ENCODE measurements at places on chromosomes 5 and 9.

GRCh38 chr5:1515311-1515920 lies 8.3 kb downstream of the LPCAT1 start:
- DNase-seq = no peak

DNA sequence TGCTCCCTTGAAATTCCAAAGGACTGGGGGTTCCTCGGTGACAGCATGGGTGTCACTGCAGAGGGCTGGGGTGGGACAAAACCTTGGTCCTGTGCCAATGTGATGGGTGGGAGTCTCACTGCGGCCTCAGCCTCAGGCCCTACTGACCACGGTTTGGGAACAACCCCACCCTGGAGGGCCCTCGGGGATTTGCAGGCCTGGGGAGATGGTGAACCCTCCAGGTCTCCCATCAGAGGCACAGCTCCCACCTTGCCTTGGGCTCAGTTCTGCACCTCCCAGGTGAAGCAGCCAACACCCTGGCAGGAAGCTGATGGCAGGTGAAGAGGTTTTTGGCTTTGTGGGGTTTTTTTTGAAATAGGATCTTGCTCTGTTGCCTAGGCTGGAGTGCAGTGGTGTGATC lies 286.8 kb downstream of the PBX3 start:
- DNase-seq = no peak

DNA sequence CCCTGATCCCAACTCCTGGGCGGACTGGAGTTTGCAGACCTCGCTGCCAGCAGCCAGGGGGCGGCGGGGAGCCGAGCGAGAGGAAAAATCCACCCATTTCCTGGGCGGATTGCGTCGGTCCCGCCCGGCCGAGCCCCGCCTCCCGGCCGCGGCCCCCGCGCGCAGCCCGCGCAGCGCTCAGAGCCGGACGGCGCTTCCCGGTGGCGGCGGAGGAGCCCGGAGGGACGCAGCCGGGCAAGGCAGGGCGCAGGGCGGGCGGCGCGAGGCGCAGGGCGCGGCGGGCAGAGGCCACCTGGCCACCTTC lies at the start of gene OLFM1:
Gene OLFM1, plus strand, starts transcription at position 180 of the 304 bp plus-strand sequence. CDS start 322 bp downstream, outside the sequence.
- DNase-seq = peak; percentile 13

GRCh38 chr9:137765536-137765935 lies 112.0 kb upstream of the CACNA1B start:
- DNase-seq = no peak

DNA sequence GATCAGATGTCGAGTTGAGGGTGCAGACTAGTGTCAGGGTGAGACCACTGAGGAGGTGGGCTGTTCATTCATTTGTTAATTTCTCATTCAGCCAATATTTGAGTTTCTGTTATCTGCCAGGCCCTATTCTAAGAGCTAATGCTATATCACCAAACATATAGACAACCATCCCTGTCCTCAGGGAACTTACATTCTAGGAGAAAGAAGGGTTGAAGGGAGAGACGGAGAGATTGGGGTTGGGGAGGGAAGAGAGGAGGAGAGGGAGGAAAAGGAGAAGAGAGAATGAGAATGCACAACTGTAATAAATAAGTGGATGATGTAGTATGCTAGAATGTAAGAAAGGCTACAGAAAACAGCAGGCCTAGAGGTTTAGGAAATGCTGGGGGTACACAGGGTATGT lies 129.9 kb upstream of the PITX1 start:
- no peak for DNase-seq

DNA sequence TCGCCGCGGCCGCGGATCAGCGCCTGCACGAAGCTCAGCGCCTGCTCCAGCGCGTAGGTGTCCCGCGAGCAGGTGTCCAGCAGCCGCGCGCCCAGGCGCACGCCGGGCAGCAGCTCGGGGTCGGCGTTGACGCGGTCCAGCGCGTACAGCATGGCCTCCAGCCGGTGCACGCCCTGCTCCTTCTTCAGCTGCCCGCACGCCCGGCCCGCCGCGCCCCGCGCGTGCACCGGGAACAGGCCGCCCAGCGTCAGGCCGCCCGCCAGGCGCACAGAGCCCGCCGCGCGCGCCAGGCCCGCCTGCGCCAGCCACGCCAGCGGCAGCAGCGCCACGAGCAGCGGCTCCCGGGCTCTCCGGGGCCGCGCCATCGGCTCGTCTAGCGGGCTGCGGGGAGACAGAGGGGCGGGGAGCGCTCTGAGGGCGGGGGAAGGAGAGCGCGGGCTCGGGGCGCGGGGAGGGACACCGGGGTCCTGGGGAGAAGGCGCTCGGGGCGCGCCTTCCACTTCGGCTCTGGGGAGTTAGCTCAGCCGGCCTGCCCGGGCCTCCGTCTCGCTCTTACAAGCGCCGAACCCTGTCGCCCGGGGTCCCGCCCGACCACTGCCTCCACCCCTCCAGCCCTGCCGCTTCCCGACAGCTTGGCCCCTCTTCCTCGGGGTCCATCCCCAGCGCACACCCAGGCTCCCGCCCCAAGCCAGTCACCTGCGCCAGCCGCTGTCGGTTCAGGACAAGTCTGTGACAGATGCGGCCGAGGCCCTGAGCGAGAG lies at the start of gene GRM6:
Gene GRM6, minus strand, starts transcription at position 741 of the 761 bp plus-strand sequence. Its CDS starts 376 bp downstream, at position 365.
- DNase-seq = no peak

- no peak for DNase-seq
Observed at GRCh38 chr5:74028976-74029375, 403.0 kb downstream of the ARHGEF28 start.

GRCh38 chr9:136275655-136276429 lies 28.1 kb downstream of the CCDC187 start:
- DNase-seq = no peak

DNA sequence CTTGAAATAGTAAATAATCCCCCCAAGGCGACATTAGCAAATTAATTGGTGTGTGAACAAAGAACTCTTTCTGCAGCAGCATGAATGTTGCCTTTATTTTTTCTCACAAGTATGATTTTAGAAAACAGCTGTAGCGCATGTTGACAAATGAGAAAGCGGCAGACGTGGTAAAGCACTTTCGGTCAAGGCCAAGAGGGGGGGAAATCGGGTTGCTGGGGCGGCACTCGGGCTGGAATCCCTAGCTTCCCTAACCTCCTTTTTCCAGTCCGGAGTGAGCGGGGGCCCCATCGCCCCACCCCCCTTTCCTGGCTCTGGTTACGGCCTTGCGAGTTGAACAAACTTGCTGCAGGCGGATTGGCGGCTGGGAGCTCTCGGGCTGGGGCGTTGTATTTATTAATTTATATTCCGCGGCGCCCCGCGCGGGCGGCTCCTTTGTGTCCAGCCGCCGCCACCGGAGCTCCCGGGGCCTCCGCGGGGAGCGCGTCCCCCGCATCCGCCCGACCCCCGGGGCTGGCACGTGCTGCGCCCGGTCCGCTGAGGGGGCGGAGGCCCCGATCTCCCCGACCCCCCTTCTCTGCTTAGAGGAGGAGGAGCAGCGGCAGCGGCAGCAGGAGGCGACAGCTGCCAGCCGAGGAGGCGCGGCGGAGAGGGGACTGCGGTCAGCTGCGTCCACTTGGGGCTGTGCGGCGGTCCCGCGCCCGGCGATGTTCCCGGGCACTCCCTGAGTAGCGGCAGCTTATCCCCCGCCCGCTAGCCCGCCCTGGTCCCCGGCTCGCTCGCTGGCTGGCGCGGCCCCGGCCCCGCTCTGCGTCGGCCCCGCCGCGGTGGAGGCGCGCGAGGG lies at the start of gene RHOBTB3:
Gene RHOBTB3, plus strand, starts transcription at position 607 of the 841 bp plus-strand sequence. CDS start 347 bp downstream, outside the sequence.
- DNase-seq = peak; percentile 66

- DNase-seq = no peak
Observed at GRCh38 chr5:43192558-43193180, 644 bp downstream of the NIM1K start.

DNA sequence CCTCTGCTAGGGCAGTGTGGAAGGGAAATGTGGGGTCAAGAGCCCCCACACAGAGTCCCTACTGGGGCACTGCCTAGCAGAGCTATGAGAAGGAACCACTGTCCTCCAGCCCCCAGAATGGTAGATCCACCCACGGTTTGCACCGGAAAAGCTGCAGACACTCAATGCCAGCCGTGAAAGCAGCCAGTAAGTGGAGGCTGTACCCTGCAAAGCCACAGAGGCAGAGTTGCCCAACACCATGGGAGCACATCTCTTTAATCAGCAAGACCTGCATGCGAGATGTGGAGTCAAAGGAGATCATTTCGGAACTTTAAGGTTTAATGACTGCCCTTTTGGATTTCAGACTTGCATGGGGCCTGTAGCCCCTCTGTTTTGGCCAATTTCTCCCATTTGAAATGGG lies 52.2 kb downstream of the GKAP1 start:
- no peak for DNase-seq

DNA sequence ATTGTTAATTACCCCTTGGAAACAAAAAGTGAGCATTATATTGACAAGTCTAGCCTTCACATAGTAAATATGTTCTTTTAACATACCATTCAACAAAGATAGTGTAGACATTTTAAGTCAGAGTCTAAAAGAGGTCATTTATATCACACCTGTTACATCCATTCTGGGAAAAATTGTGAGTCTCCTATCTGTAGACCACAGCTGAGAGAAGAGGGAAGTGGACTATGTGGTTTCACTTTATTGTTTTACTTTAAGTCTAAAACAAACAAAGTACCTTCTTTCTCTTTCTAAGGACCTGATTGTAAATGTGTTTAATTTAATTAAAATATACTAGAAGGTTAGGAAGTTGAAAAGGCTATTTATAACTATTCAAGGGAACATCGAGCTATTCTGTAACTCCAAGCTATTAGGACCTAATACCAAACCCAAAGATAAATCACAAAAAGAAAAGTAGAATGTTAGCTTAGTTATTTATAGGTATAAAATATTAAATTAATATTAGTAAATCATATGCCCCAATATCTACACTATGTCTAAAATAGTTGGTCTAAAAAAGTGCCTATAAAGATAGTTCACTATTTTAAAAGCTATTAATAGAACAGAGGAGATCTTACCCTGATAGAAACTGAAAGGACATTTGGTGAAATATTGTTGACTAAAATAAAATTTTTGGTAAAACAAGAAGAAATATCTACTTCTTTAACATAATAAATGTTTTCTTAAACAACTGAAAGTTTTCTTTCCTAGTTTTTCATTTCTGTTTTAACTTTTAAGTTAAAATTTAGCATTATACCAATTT lies 134.9 kb downstream of the TMEM167A start:
- no peak for DNase-seq

DNA sequence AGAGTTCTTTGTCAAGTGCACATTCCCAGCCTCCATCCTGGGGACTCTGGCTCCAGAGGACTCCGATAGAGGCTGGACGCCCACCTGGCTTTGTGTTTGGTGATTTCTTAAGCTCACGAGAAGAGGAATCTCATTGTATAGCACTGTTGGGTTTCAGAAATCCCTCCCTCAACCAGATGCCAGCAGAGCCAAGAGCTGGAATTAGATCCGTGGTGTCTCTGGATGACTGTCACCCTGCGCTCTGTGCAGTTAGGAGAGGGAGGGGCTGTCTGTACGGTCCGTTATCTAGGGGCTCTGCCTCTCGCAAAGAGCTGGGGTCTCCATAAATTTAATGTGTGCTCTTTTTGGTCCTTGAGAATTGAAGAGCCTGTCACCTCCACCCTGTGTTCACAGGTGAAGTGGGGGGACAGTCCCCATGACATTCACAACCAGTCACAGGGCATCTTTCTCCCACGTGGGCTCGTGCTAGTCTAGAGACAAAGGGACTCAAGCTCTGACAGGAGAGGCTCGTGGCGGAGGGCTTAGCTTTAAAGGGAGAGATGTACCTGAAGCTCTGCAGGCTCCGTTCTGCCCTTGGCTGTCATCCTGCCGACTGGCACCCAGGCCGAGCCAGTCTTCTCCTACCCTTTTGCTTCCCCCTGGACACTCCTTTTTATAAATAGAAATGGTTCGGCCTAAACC lies 41.4 kb downstream of the FAM78A start:
- DNase-seq = no peak

- DNase-seq = no peak
Observed at GRCh38 chr9:133864011-133864410, 125.9 kb upstream of the SARDH start.

- no peak for DNase-seq
Observed at GRCh38 chr9:23746317-23746716, 79.7 kb downstream of the ELAVL2 start.

GRCh38 chr9:19976226-19976625 lies 187.4 kb upstream of the SLC24A2 start:
- DNase-seq = no peak

DNA sequence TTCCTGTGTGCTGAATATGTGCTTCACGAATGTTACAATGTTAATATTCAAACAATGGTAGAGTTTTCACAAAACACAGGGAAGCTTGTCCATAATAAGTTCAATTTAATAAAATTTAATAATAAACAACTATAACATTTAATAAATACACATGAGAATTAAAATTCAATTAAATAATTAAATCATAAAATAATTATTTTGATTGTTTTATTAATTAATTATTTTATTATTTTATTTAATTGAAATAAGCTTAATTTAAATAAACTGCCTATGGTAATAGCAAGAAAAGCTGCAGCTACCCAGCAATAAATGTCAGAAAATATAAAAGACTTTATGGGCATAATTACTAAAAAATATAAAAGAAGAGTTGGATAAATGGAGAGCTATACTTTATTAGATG lies 149.0 kb upstream of the NFIB start:
- no peak for DNase-seq

GRCh38 chr9:132487351-132487791 lies 77.4 kb downstream of the CFAP77 start:
- no peak for DNase-seq

- no peak for DNase-seq
Observed at GRCh38 chr5:155605920-155606319, 592.4 kb downstream of the KIF4B start.

- no peak for DNase-seq
Observed at GRCh38 chr5:173699966-173700365, 83.5 kb upstream of the BOD1 start.

GRCh38 chr5:116992681-116993080 lies 418.1 kb upstream of the SEMA6A start:
- no peak for DNase-seq

- DNase-seq = no peak
Observed at GRCh38 chr5:38677636-38678035, 121.2 kb upstream of the LIFR start.

- DNase-seq = no peak
Observed at GRCh38 chr9:78062710-78063109, 31.1 kb upstream of the GNAQ start.

DNA sequence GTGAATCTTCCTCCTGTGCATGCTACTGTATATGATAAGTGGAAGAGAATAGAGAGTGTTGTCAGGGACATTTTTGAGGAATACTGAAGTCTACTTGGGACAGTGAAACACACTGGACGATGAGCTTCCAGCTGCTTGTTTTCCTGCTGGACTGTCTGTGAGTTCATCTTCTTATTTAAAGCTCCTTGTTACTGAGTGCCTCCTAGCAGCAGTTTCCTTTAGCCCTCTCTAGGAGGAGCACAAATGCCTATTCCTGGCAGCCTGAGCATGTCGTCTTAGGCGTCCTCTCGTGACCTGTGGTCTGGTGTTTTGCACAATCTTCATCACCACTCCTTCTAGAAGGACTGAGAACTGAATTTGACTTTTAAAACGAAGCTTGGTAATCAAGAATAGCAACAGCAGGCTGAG lies 43.8 kb downstream of the ANKRD33B start:
- no peak for DNase-seq
